ENCODE measurements at places on chromosomes 2 and 18. TPM values are rescaled to one million over a fixed set of nuclear protein-coding genes. Genes with fewer than 3 reads are reported as not detected.

Gene CYS1
- total RNA-seq = not detected

Gene SERPINB7
- not detected for total RNA-seq

- DNase-seq = no peak
Measured at GRCh38 chr18:37582261-37582660, 16.7 kb upstream of the CELF4 start.

DNA sequence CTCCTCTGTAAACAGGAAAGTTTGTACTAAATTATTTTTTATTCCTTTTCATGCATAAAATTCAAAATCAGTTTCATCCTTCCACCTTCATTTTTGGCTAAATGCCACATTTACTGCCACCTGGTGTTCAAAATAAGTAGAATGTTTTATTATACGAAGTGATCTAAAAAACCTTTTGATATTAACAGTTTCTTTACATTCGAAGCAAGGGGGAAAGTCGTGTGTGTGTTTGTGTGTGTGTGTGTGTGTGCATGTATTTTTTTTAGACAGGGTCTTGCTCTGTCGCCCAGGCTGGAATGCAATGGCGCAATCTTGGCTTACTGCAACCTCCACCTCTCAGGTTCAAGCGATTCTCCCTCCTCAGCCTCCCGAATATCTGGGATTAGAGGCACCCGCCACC is 9.0 kb upstream of the SCN9A start:
- DNase-seq = no peak

Gene MAL
- 0.65 TPM for total RNA-seq

DNA sequence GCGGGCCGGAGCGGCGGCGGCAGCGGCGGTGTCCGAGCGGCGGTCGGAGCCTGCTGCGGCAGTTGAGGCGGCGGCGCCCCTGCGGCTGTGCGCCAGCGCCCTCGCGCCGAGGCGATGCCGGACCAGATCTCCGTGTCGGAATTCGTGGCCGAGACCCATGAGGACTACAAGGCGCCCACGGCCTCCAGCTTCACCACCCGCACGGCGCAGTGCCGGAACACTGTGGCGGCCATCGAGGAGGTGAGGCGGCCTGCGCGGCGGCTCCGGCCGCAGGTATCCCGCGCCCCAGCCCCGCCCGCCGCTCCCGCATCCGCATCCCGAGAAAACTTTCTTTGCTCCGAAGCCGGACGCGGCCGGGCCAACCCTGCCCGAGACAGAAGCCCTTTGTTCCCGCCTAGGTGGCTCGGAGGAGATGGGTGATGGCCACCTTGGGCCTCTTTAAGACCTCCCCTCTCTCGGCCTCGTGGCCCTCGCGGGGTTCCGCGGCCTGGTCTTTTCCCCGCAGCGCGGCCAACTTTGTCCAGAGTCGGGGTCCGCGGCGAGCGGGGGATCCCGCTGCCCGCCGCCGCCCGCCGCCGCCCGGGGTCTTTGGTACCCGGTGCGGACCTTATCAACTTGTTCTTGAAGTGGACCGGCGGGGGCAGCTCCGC is 504 bp downstream of the ASAP2 start:
- DNase-seq = peak; percentile 29

Gene LCT
- total RNA-seq = 0.19 TPM

GRCh38 chr18:78787751-78788150 is 191.9 kb upstream of the SALL3 start:
- DNase-seq = no peak

- no peak for DNase-seq
Measured at GRCh38 chr2:201377218-201377617, 20.1 kb upstream of the FLACC1 start.

- DNase-seq = no peak
Measured at GRCh38 chr18:37309059-37309458, 256.5 kb downstream of the CELF4 start.

DNA sequence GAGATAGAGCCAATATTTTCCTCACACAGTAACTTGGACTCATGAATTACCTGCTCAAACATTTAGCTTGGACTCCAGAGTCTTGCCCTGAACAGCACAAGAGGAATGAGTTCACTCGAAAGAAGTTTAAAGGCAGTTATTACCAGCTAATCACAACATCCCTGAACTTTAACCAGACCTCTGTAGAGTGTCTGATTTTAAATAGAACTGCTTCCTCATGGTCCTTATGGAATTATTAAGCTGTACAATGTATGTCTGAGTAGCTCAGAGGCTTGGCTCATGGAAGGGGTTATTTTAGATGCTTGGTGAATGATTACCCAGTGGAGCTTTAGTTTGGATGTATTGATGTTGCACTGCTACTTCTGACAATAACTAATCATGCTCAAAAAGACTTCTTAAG is 183.1 kb downstream of the FMNL2 start:
- no peak for DNase-seq

Gene CNDP1
- 0.59 TPM for total RNA-seq

DNA sequence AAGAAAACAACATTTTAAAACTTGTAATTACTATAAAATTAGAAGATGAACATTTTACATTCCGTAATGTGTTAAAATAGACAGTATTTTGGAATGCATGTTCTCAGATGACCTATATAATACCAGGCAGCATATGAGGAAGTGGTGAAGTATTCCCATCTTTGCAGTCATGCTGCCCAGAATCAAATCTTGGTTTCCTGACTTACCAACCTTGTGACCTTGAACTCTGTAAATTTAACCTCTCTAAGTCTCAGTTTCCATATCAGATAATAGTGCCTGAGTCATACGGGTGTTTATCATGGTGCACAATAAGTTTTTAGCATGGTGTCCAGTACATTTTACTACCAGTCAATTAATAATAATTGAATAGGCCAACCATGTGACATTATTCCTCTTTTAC is 7.3 kb upstream of the GALM start:
- no peak for DNase-seq

DNA sequence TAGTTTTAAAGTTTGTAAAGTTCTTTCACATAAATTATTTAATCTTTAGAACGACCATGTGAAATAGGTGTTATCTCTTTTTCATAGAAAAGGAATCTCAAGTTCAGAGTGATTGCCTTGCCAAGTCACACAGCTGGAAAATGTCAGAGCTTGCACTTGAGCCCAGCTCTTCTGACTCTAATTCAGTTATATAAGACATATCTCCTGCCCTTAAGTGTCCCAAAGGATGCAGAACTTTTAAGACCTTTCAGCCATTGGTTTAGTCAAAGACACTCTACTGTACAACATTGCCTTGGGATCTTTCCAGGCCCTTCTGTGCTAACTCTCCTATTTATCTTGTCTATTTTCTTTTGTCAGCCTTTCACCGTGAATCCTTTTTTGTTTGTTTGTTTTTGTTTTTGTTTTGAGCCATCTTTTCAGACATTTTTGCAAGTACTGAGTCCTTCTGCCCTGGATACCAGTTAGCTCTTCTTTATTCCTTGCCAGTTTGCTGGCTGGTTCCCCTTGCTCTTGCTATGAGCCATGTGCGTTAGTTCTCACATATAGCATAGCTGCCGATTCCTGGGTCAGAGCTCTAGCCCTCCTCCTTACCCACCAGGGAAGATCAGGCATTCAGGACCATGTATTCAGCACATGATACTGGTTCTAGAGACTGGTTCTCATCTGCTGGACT is 160.0 kb upstream of the MYO3B start:
- no peak for DNase-seq

All from neural crest cell (in vitro differentiated cells).